ENCODE measurements at places on chromosomes 6 and 20.

DNA sequence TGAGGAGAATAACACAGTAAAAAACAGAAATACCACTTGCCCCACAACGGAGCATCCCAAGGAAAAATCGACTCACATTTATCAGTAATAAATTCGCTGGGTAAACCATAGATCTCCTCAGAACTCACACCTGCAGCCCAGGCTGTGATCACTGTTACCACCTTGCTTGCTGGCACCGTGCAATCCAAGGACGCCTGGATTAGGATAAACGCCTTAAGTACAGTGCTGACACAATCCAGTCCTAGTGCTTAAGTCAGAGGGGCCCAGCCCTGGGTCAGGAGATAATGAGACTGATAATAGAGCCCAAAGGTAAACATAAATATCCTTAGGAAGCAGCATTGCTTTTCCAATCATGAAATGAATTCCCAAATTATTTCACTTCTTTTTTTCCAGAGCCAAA is 62.5 kb downstream of the EPB41L2 start:
- DNase-seq: no peak

GRCh38 chr6:37092923-37093727 is 76.8 kb upstream of the PIM1 start:
- no peak for DNase-seq

DNA sequence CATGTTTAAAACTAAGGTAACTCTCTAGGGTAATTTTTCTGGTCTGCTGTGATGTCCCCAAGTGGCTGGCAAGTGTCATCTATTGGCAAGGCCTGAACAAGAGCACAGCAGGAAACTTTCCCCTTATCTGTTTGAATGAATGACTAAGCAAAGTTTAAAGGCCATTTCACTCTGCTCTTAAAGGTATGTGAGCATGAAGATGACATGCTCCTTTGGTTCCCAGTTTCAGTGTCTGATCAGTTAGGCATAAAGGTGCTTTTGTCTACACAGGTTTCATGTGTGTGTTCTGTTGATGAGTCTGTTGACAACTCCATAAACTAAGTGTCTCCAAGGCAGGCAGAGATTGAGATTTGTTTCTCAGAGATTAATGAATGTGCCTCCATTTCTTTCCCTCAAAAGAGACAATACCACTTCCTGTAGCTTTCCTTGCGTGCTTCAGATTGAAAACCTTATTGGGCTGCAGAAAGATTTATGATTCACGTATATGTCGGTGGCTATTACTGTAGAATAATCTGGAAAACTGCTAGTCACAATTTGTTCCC is 83.9 kb downstream of the MAP3K7 start:
- DNase-seq: no peak

- DNase-seq: no peak
Observed at GRCh38 chr20:6768228-6769140, 998 bp downstream of the BMP2 start.

- no peak for DNase-seq
Observed at GRCh38 chr20:1490643-1491195, 501 bp downstream of the SIRPB2 start.

DNA sequence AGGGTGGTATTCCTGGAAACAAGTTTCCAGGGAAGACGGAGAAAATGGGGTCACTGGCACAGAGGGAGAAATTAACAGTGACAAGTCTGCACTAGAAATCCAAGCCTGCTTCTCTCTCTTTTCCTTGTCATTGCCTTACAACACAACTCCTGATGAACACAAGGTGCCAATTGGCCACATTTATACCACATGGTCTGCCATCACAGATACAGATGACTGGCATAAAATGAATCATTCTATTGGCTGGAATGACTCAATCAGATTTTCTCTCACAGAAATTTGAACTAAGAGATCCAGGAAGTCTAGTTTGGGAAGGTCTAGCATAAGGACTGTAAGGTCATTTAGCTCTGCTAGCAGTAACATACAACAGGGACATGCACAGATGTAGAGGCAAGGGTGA is 190.3 kb downstream of the LINC00237 start:
- DNase-seq: no peak

GRCh38 chr20:821046-821730 is 12.3 kb upstream of the FAM110A start:
- no peak for DNase-seq

GRCh38 chr6:131636880-131637792 is at the start of gene ENPP3:
TSS of gene ENPP3 (plus strand) at chr6:131637302. CDS start at chr6:131637385, 83 bp downstream.
- no peak for DNase-seq

Measured in SHP77 (cell line).